H9 (cell line): ENCODE measurements at places on chromosomes 1 and 21. TPM values are rescaled to one million over a fixed set of nuclear protein-coding genes. Genes with fewer than 3 reads are reported as not detected.
A peak's percentile ranks its signal among the peaks of the same experiment; 100 is the strongest.

- no peak for DNase-seq
Measured at GRCh38 chr1:172823534-172823933, 164.6 kb downstream of the FASLG start.

- no peak for DNase-seq
Measured at GRCh38 chr1:11845641-11846335, 1.8 kb downstream of the NPPA start.

DNA sequence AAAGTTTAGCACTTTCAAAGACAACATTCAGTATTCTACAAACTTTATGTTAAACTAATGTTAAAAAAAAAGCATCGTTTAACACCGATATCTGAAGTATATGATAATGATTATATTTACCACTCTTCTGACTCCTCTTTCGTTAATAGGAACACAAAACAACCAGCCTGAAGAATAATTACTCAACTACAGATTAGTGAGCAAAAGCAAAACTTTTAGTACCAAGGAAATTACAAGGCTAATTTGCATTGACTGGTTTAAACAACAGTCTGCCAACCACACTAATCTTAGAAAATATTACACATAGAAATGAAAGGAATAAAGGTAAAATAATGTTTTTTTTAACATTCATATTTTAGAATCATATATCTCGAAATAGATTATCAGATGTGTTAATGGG is 500.7 kb downstream of the LMO4 start:
- no peak for DNase-seq

The DYRK3 gene
- total RNA-seq = 4.0 and 4.7 TPM in 2 replicates

- DNase-seq = peak; percentile 54
Measured at GRCh38 chr1:75861831-75862230, 65.1 kb downstream of the MSH4 start.

The GJA5 gene
- 0.33 and 0.39 TPM in 2 replicates for total RNA-seq

GRCh38 chr1:182768963-182769362 is 20.6 kb upstream of the NPL start:
- no peak for DNase-seq

- peak; percentile 83 for DNase-seq
Measured at GRCh38 chr1:1943834-1944570, 24.9 kb upstream of the TMEM52 start.

DNA sequence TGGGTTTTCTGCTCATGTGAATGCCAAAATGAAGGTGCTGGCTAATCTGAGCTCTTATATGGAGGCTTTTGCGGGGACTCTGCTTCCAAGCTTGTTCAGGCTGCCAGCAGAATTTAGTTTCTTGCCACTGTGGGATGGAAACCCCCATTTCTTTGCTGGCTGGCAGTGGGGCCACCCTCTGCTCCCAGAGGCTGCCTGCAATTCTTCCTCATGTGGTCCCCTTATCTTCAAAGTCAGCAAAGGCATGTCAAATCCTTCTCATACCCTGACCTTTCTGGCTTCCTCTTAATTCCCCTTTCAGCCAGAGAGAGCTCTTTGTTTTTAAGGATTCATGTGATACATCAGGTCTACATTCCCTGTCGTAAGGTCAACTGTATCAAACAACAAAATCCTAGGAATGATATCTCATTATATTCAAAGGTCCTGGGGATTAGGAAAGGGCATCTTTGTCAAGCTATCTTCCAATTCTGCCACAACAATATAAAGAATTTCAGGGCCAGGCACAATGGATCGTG is 5.2 kb upstream of the GPR161 start:
- DNase-seq = no peak

- DNase-seq = no peak
Measured at GRCh38 chr21:38643404-38644023, 145.2 kb upstream of the ERG start.

The OR10Z1 gene
- not detected in 2 replicates for total RNA-seq

The C1orf185 gene
- not detected in 2 replicates for total RNA-seq

DNA sequence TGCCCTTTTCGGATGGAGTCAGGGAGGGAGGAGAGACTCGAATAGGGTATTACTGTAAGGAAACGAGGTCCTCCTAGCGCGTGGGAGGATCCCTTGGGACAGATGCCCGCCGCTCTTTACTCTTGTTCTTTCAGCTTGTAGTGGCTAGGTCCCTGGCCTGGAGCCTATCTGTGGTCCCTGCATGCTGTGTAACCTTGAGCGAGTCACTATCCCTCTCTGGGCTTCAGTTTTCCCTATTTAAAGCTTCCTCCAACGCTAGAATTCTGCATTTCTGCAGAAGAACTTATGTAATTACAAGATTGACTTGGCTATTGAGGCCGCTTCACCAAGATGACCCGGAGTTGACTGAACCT is 744 bp downstream of the MIER1 start:
- no peak for DNase-seq

DNA sequence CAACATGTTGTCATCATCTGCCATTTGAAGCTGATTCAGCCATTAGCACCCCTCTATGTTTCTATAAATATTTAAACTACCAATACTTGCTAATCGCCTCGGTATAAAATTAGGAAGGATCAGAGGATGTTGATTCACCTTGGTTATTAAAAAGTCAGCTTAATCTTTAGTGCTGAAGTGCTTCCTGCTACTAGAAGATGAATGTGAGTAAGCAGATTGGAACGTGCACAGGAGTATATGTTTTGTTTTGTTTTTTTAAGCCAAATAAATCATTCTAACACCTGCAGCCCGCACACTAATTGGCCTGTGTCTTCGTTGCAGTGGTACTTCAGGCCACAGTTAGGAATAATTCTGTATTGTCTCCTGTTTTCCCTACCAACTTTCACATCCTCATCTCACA is 485.7 kb downstream of the AJAP1 start:
- DNase-seq = no peak

The AHCYL1 gene
- total RNA-seq = 86.0 and 89.0 TPM in 2 replicates

The TBX19 gene
- total RNA-seq = 0.37 and 0.48 TPM in 2 replicates

- DNase-seq = no peak
Measured at GRCh38 chr1:44512313-44512885, 107.3 kb downstream of the RNF220 start.

DNA sequence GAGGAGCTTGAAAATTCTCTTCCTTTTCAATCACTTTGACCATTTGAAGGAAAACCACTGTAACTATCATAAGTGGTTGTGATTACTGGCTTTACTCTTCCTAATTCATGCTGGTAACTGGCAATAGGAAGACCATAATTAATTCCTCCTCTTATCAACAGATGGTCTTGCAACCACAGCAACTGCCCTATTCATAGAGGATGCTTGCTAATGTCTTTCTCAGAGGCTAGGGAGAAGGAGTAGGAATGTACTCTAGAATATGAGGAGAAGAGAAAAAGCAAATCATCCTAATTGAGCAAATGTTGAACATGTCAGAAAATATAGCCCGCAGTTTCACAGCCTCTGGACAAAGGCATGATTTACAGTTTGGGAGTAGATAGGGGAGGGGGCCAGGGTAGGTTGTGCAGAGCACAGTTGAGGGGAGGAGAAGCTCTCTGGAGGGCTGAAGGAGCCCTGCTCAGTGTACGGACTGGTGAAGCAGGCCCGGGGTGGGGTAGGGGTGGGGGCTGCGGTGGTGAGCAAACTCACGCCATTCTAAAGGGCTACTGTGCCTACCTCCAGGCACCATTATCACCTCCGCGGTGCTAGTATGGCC is 192.9 kb downstream of the PCP4 start:
- no peak for DNase-seq

DNA sequence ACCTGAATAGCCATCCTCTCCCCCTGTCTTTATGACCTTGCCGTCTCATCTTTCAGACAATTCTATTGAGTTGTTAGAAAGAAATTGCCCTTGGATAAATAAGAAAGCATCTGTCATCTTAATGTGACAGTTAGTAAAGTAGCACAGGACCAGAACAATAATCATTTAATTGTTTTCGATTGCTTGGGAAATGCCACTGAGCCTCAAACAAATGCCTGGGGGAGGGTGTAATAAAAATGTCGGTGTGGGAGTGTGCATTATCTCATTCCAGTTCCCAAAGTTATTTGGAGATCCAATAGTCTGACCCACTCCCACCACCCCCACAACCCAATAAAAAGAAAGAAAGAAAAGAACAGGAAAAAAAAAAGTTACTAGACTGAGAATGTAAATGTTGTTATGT is 509.3 kb upstream of the LRRC7 start:
- DNase-seq = no peak
